ENCODE measurements at places on chromosomes 7 and 10.
A peak's percentile ranks its signal among the peaks of the same experiment; 100 is the strongest.

DNA sequence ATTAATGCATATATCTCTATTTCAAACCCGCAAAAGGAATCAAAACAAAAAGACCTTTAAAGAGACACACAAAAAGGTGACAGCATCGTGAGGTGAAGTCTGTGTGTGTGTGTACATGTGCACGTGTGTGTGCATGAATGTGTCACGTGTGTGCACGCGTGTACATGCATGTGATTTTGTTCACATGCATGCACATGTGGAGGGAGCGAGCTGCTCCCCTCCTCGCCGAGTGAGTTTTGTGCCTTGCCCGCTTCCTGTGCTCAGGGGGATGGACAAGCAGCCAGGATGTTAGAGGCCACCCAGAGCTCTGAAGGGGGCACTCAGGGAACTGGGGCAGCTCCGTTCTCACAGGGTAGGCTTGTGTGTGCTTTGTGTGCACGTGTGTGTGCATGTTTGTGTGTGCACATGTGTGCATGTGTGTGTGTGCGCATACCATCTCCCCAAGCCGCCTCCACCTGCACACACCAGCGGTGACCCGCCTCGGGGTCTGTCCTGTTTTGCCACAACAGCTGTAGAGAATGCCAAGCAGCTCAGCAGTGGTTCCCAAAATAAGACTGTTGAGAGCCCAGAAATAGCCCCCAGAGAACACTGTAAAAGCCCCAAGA, 191.2 kb downstream of the PTPRN2 start:
- no peak for DNase-seq

GRCh38 chr10:21313691-21314090, 211.8 kb downstream of the SKIDA1 start:
- DNase-seq: no peak

DNA sequence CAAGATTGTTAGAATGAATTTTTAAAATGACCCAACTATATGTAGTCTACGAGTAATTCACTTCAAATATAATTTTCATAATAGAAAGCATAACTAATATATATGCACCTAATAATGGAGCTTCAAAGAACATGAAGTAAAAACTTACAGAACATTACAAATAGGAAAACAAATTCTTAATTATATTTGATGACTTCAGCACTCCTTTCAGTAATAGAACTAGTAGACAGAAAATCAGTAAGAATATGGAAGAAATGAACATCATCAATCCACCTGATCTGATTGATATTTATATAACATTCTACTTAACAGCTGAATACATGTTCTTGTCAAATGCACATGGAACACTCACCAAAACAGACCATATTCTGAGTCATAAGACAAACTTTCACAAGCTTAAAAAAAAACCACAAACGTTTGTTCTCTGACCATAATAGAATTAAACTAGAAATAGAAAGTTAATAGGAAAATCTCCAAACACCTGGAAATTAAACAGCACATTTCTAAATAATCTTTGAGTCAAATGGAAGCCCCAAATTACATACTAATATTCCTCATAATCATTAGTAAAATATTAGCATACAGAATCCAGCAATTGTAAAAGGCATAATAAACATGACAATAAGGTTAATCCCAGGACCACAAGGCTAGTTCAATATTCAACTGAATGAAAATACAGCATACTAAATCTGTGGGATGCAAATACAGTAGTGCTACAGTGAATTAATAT, 48.0 kb downstream of the BRAF start:
- DNase-seq: peak; percentile 53

GRCh38 chr10:99612167-99612831, 7.9 kb downstream of the SLC25A28 start:
- peak; percentile 56 for DNase-seq

DNA sequence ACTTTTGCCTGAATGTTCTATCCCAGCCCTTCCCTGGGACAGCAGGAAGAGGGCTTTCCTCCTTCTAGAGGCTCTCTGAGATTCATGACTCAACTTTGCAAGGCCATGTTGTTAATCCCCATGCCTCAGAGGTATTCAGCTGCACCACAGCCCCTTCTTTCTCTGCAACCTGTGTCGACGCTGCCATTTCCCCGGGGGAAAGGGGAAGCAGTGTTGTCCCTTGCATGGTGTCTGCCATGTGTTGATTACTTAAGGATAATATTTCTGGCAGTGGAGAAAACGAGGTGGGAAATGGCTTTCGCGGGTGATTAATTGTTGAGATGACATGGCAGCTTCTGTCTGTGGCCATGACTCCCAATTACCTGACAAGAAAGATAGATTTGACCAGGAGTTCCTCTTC, 133.1 kb downstream of the SORCS3 start:
- DNase-seq: no peak

GRCh38 chr10:117472872-117473271, 69.7 kb upstream of the EMX2 start:
- no peak for DNase-seq

GRCh38 chr7:148044173-148044572, 546.4 kb upstream of the C7orf33 start:
- DNase-seq: no peak

GRCh38 chr7:76260171-76260703, 42.2 kb upstream of the HSPB1 start:
- DNase-seq: peak; percentile 20

GRCh38 chr7:82674268-82674667, 230.7 kb upstream of the CACNA2D1 start:
- DNase-seq: no peak

- DNase-seq: peak; percentile 62
Measured at GRCh38 chr7:80640846-80641245, 2.4 kb downstream of the CD36 start.

Data from fibroblast of skin of right quadriceps (primary cell).